NCI-H446 treated with DMSO at 0.1 percent for 48 hours (cell line): ENCODE measurements at places on chromosomes 5 and 9.

GRCh38 chr5:148729182-148729581, 74.9 kb upstream of the HTR4 start:
- DNase-seq, result no peak

DNA sequence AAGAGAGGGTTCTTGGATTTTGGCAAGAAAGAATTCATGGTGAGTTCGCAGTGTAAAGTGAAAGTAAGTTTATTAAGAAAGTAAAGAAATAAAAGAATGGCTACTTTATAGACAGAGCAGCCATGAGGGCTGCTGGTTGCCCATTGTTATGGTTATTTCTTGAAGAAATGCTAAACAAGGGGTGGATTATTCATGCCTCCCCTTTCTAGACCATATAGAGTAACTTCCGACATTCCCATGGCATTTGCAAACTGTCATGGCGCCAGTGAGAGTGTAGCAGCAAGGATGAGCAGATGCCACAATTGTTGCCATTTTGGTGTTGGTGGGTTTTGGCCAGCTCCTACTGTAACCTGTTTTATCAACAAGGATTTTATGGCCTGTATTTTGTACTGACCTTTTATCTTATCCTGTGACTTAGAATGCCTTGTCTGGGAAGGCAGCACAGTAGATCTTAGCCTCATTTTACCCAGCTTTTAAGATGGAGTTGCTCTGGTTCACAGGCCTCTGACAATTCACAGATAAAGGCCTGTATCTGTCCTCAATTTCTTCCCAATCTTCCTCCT, 1026.1 kb upstream of the DMAC1 start:
- DNase-seq, result no peak

DNA sequence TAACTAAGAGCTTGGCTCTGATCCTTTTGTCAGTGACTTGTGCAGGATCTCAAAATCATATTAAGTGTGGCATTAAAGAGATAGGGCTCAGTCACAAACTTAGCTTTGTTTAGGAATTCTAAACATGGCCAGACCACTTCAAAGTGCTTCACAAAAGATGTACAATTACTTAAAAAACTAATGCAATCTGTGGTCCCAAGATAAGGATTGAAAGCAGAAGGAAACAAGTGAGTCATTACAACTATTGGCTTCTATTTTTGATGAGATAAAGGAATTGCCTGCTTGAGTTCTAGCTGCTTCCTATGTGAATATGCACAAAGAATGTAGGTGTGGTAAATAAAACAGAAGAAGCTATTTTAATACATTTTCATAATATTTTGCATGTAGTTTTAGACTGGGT, 44.9 kb upstream of the SLC12A2 start:
- DNase-seq, result no peak

DNA sequence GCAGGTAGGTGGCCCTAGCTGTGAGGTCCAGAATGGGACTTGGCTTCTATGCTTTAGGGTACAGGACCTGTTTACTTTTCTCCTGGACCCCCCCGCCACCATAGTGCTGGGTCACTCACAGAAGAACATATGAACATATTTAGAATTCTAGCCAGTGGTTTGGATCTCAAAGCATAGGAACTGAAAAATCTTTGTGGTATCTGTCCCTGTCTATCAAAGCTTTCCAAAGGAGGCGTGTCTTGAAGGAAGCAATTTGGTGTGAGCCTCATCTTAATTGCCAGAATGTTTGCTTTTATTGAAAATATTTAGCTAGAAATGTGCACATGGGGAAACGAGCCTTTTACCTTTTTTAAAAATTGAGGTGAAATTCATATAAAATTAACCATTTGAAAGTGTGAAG, 6.2 kb downstream of the PHF2 start:
- no peak for DNase-seq

GRCh38 chr9:36750630-36751029, 177.9 kb downstream of the MELK start:
- DNase-seq, result no peak

DNA sequence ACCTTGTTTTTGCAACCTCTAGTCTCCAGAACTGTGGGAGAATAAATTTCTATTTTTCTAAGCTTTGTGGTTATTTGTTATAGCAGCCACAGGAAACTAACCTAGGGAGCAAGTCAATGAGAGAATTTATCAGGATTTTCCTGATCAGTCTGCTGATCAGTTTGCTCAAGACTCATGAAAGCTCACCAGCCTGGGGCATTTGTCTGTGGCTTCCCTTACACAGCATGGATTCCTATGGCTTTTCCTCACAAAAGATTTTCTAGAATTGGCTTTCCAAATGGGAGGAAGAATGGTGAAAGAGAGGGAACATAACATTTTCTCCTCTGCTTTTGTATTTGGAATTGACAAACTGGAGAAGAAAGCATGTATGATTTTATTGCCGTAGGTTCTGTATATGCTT, 20.2 kb downstream of the ARRDC3 start:
- no peak for DNase-seq

DNA sequence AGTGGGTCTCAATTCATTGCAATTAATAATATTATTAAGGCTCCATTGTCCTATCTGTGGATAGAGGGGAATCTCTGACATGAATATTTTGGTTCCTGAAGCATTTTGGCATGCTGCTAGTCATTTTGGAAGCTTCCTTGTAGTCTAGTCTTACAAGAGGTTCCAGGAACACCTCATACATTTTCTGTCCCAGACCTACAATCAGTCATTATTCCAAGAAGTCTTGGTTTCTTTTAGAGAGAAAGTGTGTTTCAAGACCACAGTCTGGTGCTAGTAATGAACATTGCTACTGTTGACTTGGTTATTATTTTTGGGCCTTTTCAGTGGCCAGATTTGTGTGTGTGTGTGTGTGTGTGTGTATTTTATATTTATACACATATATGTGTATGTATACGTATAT, 98.9 kb downstream of the ERCC6L2 start:
- no peak for DNase-seq

GRCh38 chr9:73325983-73326382, 174.3 kb downstream of the ANXA1 start:
- DNase-seq, result no peak

GRCh38 chr5:5344051-5344571, 78.4 kb upstream of the ICE1 start:
- DNase-seq, result no peak
